Effector CD4-positive, alpha-beta T cell (primary cell): ENCODE measurements at places on chromosomes 2 and 18.

DNA sequence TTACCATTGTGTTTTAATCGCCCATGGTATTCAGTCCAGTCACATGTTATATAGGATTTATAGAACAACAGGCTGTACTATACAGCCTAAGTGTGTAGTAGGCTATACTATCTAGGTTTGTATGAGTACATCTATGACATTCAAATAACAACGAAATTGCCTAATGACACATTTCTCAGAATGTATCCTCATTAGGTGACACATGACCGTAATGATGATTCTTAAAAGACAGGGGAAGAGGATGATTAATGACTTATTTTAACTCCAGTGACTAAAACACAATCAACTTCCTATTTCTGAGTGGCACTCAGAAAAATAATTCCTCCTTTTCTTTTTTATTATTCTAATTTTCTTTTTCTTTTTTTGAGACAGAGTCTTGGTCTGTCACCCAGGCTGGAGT lies 63.0 kb upstream of the ACSL3 start:
- no peak for DNase-seq

- DNase-seq = no peak
These were observed 144.3 kb downstream of the TFCP2L1 start for GRCh38 chr2:121140734-121141133.

GRCh38 chr2:30770816-30771576 lies 36.2 kb downstream of the CAPN13 start:
- no peak for DNase-seq

- no peak for DNase-seq
These were observed 1518.3 kb downstream of the RPIA start for GRCh38 chr2:90209806-90210205.

- DNase-seq = no peak
These were observed 77.5 kb downstream of the NDUFA10 start for GRCh38 chr2:239947729-239948045.

DNA sequence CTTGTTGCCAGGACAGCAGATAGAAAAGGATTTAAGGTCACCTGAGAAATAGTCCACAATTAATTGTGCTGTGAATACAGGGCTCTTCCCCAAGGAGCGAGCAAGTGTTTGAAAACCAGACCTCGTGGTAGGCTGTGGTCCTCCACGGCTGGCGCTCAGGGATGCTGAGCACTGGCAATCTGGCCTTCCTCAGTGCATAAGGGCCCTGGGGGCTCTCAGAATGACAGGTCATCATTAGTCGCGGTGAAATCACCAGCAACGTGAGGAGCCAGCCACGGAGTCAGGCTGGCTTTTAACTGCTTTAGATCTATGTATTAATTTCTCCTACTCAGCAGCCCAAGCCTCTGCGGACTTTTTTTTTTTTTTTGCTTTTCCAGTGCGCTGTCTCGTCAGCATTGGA lies 148.5 kb downstream of the FHOD3 start:
- no peak for DNase-seq

- DNase-seq = peak; percentile 76
These were observed 30.7 kb upstream of the PTMA start for GRCh38 chr2:231677632-231678104.

GRCh38 chr2:240208096-240208495 lies 67.6 kb upstream of the OTOS start:
- no peak for DNase-seq

- no peak for DNase-seq
These were observed 91.5 kb downstream of the EN1 start for GRCh38 chr2:118755901-118756300.

DNA sequence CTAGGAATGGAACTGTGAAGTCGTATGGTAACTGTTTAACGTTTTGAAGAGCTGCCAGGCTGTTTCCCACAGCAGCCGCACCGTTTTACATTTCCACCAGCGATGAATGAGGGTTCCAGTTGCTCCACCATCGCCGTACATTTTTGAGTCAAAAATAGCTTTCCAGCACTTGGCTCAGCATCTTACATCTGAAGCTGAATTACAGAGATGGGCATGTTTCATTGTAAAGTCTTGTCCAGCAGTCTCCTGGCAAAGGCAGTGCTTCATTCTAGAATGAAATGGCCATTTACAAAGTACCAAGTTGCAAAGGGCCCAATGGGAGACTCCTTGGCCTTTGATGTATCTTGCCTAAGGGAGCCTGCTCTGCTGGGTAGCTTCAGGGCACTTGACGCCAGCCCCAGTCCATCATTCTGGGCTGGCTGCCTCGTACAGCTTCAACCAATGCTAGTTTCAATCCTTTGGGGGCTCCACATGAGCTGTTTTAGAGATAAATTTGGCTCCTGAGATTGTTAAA lies 45.1 kb downstream of the ATIC start:
- no peak for DNase-seq

DNA sequence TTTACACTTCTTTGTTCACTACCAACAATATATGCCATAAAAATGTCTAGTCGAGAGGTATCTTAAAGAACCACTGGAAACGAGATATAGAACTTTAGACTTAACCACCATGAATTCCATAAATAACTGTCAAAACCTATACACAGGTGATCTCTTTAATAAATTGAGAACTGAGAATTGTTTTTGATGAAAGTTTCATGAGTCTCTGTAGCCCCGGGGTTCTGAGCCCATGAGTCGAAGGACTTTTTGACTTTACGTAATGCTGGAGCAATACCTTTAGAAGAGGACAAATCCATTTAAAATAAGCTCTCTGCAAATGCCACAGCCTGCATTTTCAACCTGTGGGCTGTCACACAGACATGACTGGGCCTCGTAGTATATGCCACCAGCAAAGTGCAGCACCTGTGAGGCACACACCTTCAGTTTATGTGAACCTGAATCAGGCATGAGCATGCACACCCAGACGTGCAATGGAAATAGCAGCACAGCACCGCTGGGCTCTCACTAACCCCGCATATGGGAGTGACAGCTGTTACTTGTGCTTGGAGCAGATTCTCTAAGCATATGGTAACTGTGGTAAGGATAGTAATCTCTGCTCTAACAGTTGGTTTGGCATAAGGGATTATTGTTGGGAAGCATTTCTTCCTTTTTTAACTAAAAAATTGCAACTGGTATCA lies 383.2 kb downstream of the SOCS6 start:
- peak; percentile 19 for DNase-seq

DNA sequence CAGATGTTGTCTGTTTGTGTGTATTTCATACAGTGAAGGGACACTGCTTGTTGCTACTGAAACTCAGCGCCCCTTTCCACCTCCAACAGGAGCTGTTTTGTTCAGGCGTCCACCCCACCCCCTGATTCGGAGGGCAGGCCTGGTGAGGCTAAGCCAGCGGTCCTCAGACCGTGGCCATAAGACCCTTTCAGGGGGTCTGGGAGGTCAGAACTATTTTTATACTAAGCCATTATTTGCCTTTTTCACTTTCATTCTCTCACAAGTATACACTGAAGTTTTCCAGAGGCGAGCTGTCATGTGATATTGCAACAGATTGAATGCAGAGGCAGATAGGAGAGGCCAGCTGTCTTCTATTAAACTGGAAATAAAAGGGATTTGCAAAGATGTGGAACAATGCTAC lies 39.7 kb upstream of the IGFBP5 start:
- DNase-seq = no peak

DNA sequence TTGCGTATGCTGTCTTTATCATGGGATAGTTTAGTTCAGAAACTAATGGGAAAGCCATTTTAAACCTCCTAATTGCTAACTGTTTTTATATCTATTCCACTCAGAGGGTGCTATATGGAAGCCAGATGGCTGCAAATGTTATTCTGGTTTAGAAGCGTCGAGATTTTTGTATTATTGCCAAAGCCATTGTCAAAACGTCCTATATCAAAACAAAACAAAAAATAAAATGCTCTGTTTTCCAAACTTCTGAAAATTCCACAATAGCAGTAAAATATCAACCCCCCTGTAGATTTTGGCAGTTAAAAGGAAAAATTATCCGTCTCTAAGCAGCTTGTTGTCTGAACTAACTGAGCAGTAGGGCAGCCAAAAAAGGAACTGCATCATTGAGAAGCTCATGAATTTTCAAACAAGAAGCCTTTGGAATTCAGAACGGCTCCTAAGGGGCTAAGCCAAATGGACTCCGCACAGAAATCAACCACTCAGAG lies 195.4 kb upstream of the CWC22 start:
- no peak for DNase-seq

- DNase-seq = no peak
These were observed 40.4 kb upstream of the MRPL33 start for GRCh38 chr2:27730980-27731691.

GRCh38 chr2:46837704-46838103 lies 77.9 kb downstream of the MCFD2 start:
- DNase-seq = no peak

- DNase-seq = no peak
These were observed 336.5 kb downstream of the TNS1 start for GRCh38 chr2:217666338-217666737.

- no peak for DNase-seq
These were observed 51.2 kb downstream of the HDAC4 start for GRCh38 chr2:239349453-239350135.

DNA sequence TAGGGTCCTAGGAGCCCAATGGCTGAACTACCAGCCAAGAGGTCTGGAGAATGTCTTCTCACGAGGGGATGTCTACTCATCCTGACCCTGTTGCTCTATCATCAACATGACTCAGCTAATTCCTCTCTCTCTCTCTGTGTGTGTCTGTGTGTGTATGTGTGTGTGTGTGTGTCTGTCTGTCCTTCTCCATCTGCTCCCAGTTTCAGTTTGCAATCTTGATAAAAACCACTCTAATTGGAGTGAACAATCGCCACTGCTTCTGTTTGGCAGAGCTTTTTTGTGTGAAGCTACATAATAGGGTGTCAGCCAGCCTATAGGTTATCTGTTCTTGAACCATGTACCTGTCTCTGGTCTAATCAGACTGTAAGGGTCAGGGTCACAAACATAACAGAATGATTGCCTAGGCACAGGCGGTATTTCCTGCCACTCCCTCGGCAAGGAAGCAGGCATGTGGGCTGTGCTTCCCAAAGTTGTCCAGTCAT lies 219.8 kb downstream of the SH3BP4 start:
- no peak for DNase-seq

GRCh38 chr2:51304311-51304710 lies 272.4 kb upstream of the NRXN1 start:
- no peak for DNase-seq

DNA sequence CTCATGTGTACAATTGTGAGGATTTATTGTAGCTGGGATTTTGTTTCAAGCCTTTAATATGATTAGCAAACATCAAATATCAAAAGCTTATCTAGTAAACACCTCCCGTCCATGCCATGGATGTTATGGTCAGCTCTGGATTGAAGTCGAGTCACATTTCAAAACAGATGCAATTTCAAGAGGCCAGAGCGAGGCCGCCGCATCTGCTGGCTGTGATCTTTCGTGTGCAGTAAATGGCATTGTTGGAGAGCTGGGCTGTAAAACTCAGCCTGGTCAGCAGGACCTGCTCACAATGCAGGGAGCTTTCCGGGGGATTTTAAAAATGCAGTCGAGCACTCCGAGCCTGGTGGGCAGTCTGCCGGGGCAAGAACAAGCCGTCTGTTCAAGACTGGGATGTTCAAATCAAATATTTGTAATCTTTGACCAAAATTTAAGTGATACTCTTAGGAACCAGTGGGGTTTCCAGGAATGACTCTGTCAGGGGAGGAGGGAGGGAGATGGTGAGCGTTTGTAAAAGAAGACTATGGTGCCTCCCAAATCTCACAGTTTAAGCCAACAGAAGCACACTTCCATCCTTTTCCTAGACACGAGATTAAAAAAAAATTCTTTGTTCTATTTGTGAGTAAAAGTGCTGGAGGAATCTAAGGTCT lies 97.6 kb downstream of the MYCN start:
- DNase-seq = no peak

GRCh38 chr2:25489631-25490030 lies 147.9 kb upstream of the DNMT3A start:
- no peak for DNase-seq

DNA sequence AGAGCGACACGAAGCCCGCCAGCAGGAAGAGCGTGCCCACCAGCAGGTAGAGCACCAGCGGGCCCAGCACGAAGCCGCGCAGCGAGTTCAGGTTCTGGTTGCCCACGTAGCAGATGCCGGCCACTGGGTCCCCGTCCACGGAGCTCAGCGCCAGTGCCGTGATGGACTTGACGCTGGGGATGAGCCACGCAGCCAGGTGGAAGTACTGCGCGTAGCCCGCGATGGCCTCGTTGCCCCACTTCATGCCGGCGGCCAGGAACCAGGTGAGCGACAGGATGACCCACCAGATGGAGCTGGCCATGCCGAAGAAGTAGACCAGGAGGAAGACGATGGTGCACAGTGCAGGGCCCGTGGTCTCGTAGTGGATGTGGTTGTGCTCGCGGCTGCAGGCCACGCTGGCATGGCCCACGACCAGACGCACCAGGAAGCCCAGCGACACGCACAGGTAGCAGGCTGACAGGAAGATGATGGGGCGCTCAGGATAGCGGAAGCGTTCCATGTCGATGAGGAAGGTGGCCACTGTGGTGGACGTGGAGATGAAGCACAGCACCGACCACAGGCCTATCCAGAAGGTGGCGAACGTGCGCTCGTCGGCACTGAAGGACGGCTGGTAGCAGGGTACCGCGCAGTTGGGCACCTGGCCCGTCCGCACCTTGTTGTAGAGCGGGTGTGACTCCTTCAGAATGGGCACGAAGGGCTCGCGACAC lies 2.1 kb downstream of the FZD5 start:
- no peak for DNase-seq

DNA sequence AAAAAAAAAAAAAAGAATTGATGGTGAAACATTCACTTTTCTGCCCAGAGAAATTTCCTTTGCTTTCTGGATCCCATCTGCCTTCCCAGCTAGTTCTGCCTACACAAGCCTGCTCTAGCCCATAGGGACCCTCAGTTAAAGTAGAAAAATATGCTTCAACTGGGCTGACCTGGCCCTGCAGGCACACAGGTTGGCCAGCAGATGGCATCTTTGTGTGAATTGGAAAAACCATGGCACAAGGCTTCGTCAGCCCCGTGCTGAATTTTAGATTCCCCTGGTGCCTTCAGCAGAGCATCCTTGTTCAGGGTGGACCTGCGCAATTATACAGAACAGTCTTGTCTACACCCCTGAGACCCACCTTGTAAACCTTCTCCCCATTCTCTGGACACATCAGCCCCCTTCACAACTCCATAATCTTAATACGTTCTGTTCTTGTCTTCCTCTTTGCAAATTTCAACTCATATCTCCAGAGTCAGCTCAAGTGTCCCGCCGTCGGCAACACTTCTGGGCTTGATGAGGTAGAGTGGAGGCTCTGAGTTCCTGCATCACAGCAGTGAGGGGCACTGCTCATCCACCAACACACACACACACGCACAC lies 114.5 kb downstream of the INSIG2 start:
- DNase-seq = peak; percentile 42

DNA sequence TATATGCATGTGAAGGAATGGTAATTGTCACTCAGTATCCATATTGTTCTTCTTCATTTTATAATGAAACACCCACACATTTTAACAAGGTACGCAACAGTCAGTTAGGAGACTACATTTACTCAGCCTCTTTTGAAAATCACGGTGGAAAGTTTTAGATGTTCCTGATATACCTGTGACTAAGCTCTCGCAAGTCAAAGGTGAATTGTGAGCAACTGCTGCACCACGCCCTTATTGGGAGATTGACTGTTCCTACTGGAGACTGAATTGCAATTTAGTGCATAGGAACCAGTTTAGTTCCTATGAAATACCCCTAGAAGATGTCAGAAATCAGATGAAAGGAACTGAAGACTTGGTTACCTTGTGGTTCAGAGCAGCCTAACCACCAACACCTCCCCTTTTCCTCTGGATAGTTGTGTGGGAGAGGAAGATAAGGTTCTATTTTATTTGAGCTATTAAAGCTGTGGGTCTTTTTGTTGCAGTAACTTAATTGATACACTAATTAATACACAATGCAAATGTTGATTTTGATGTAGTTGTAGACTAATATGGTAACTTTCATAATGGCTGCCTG lies 1280.5 kb upstream of the CDH2 start:
- no peak for DNase-seq

GRCh38 chr18:864872-865273 lies 39.8 kb upstream of the ADCYAP1 start:
- peak; percentile 38 for DNase-seq
